ENCODE measurements at places on chromosomes 7 and 10.

DNA sequence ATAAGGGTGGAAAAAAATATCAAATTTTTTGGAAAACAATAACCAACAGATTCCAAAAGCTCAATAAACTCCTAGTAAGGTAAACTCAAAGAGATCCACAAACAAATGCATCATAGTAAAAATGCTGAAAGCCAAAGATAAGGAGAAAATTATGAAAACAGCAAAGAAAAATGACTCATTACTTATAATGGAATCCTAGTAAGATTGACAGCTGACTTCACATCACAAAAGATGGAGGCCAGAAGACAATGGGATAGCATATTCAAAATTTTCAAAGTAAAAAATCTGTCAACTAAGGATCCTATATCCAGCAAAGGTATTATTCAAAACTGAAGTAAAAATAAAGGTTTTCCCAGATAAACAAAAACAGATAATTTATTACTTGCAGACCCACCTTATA is 183.4 kb upstream of the VIPR2 start:
- no peak for DNase-seq

GRCh38 chr7:64308016-64308270 is 5.8 kb upstream of the ZNF736 start:
- no peak for DNase-seq

- no peak for DNase-seq
These were observed 130.1 kb downstream of the ELMO1 start for GRCh38 chr7:37318541-37318940.

DNA sequence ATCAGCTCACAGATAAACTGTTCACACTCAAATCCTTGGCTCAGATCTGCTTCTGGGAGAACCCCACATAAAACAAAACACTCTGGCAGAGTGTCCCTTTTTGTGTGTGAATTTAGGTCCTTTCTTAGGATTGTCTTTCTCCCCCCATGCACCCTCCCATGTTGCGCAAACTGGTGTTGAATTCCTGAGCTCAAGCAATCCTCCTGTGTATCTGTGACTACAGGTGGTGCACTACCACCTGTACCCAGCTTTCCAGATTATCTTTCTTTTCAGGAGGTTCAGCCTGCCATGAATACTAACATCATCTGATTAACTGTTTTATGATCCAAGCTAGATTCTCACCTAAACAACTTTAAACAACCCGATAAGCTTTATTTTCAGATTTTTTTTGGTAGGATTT is 177.6 kb upstream of the CSTF2T start:
- no peak for DNase-seq

DNA sequence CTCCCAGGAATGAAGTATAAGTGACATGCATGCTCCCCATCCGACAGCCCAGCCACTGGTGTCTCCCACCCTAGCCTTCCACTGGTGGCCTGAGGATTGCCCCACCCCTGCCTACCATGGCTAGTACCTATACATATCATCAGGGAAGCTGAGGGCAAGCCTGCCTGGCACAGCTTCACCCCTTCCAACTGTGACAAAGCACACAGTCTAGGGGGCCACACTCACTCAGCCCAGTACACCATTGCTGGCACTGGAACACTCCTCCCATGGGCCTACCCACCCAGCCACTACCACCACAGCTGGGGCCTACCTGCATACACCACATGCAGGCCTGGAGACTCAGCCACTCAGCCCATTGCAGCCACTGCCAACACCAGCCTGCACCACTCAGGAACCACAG is 393.1 kb upstream of the STEAP1 start:
- DNase-seq = no peak

- no peak for DNase-seq
These were observed 54.4 kb downstream of the MCMBP start for GRCh38 chr10:119817991-119818888.

DNA sequence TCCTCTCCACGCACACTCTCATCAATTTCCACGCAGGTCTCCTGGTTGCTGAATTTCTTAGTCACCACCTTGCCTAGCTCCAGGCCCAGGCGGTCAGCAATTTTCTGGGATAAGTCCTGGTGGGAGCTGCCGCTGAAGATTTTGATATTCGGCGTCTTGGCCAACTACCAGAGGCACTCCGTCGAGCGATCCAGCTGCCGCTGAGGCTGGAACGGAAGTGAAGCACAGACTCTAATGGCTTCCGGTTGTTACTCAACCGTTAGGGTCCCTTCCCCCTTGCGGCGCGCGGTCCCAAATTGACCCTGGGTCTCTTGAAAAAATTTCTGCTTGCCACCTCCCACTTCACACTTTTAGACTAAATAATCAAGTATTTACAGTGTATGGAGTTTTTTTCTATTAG is at the start of gene PRPS1L1:
PRPS1L1 (minus strand) TSS at position 219 of the 400 bp plus-strand sequence.
- no peak for DNase-seq

DNA sequence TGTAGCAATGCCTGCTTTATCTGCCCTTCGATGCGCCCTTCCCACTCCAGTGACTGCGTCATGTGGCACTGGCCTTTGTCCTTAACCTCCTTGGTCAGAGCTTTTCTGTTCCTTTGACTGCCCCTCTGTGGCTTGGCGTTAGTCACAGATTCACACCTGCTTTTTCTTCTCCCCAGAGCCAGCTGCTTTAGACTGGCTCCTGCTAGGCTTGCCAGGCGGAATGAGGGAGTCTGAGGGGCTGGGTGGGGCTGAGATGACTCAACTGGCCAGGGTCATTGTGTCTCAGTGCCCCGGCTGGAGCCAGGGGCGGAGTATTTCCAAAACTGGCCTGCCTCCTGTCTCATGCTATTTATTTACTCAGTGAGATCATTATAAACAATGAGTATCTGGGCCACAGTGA is 194.1 kb downstream of the EMX2 start:
- DNase-seq = no peak

- DNase-seq = no peak
These were observed 14.4 kb upstream of the CRYGN start for GRCh38 chr7:151454305-151454704.

- no peak for DNase-seq
These were observed 67.6 kb downstream of the MDFIC start for GRCh38 chr7:114989531-114989930.

DNA sequence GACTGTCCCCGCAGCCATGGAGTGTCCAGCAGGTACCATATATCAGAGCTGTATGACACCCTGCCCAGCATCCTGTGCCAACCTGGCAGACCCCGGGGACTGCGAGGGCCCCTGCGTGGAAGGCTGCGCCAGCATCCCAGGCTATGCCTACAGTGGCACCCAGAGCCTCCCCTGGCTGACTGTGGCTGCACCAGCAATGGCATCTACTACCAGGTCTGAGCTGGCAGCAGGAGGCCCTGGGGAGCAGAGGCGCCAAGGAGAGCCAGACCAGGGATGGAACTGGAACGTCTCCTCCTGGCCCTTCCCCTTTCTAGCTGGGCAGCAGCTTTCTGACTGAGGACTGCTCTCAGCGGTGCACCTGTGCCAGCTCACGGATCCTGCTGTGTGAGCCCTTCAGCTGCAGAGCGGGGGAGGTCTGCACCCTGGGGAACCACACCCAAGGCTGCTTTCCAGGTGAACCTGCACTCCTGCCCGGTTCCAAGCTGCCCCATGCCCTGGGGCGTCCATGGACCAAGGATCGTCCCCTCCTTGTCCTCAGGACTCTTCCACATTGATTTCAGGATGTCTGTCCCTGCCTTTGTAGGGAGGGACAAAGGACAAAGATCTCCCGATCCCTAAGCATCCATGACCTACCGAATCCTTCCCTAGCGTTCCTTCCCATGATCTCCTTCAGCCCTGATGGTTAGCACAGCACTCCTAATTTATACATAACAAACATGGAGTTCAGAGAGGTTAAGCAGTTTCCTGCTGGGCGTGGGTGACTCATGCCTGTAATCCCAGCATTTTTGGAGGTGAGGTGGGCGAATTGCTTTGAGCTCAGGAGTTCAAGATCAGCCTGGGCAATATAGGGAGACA is 33.3 kb downstream of the EPHB4 start:
- no peak for DNase-seq

GRCh38 chr7:23759671-23760391 is 49.8 kb downstream of the STK31 start:
- peak; percentile 81 for DNase-seq

GRCh38 chr10:106740-107139 is 28.5 kb upstream of the ZMYND11 start:
- no peak for DNase-seq

DNA sequence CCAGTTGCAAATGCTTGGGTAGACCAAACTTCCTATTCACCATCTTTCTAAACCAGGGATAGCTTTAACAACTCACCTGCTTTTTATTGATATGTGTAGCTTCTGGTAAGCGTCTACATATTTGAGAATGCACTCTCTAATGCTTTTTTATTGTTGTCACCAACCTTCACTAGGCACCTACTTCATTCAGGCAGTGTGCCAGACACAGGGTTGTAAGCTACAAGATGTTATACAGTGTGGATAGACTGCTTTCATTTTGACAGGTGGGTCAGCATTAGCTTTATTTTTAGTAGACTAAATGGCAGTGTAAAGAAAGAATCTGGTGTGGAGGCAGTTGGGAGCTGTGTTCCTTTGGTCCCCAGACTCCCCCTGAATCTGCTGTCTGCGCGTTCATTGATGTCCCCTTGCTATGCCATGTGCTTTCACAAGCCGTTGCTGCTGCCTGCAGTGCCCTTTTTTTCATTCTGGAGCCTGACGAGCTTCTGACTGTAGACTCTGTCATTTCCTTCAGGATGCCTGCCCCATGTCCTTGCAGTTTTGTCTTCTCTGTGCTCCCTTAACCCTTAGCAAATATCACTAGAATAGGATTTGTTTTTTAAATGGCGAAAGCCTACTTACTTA is 32.1 kb downstream of the NRF1 start:
- DNase-seq = no peak

DNA sequence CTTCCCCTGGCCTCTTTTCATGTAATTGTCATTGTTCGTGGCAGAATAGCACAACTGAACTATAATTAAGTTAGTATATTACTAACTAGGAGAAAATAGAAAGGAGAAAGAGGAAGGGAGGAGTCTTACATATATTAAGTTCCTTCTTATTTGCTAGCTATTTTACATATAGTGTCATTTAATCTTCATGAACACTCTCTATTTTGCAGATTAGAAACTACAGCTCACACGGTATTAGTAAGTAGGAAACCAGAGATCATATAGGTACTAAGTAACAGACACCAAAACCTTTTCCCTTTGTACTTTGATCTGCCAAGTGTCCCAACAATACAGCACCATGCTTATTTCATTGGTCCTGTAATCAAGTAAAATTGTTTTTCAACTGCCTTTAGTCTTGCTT is 202.4 kb upstream of the HPS1 start:
- DNase-seq = no peak

GRCh38 chr7:110835849-110836248 is 255.1 kb upstream of the LRRN3 start:
- DNase-seq = no peak

- no peak for DNase-seq
These were observed 19.6 kb upstream of the INPP5A start for GRCh38 chr10:132517951-132518521.

- no peak for DNase-seq
These were observed 166.3 kb downstream of the ZNF438 start for GRCh38 chr10:30865141-30865926.

- DNase-seq = peak; percentile 30
These were observed 4.2 kb upstream of the UPP1 start for GRCh38 chr7:48084727-48085432.

DNA sequence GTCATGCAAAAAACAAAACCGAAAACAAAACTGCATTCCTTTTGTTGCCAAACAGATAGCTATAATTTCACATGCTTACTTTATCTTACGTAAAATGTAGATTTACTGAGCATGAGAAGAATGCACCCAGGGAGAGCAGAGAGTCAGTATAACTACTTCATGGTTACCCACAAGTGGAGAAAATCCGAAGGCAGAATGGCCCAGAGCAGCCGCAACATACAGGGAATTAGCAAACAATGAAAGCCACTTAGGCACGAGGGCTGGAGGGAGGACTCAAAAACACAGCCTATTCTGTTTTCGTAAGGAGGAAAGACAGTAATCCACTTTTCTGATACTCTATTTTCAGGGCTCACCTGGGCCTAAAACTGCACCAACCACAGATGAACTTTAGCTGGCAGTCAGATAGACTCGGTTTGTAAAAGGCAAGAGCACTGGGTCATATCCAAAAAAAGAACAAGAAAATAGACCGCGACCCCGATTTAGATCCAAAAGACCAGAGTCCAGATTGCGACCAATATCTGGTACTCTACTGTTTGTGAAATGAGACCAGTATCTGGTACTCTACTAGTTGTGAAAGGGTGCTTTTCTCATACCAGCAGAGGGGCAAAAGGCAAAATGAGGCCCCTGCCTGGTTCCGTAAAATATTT is 1.3 kb downstream of the ITPRIP start:
- no peak for DNase-seq

GRCh38 chr7:105591522-105591921 is 10.2 kb upstream of the EFCAB10 start:
- peak; percentile 34 for DNase-seq

DNA sequence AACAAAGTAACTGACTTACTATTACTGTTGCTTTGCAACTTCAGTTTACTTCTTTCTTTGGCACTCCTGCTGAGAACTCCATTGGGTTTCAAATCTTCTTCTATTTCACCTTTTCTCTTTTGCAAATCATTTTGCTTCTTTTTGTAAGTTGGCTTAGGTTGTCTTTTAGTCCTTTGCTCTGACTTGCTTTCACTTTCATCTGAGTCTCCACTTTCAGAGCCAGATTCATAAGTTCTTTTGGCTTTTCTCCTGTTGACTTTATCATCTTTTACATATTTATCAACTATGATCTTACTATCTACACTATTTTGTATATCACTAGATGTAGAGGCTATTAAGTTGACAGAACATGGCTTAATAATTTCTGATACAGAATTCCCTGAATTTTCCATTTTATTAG is 73.4 kb downstream of the NRBF2 start:
- DNase-seq = no peak
